ENCODE measurements at places on chromosomes 12 and 14. TPM values are rescaled to one million over a fixed set of nuclear protein-coding genes. Genes with fewer than 3 reads are reported as not detected.

GRCh38 chr12:100591979-100592378 is 18.5 kb downstream of the GAS2L3 start:
- DNase-seq, result no peak

GRCh38 chr12:116675339-116676107 is 62.3 kb downstream of the SPRING1 start:
- no peak for DNase-seq

DNA sequence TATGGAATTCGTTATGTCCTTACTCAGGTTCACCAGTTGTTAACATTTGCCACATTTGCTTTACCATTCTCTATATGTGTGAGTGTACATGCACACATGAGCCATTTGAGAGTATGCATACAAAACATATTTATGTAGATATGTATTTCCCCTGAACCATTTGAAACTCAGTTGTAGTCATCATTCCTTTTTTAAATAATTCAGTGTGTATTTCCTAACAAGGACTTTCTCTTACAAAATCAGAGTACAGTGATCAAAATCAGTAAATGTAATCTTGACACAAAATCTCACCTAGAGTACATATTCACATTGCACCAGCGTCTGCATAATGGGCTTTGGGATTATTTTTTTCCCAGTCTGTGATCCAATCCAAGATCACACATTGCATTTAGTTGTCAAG is 384.9 kb downstream of the DIO2 start:
- DNase-seq, result no peak

DNA sequence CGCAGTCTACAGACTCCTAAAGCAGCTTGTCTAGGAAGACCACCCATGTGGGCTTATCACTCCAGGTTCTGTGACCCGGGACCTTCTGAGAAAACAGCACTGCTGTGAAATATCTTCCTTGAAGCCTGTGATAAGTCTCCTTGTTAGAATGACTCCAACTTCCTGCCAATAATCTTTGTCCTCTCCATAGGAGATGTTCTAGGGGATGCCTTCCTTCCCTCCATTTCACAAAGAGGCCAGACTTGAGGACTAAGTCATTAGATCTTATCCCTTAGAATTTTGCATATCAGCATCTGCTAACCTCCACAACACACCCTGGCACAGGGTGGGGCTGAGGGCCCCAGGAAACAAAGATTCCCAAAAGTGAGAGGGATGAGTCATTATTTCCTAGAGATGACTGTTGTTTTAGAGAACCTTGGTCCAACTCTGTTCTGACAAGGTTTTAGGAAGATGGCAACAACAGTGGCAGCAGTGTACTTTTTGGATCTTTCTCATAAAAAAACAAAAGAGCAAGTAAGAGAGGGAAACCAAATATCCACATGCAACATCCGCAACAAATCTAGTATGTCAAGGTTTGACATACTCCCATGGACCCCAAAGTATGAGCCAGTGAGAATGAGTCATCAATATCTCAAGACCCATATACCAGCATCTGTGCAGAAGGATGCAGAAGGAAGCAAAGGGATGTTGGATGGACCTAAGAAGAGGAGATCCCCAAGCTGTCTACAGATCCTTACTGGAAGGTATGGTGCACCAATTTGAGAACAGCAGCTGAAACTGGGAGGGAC is 6.0 kb downstream of the LTB4R start:
- DNase-seq, result no peak

- DNase-seq, result no peak
These were observed 431.0 kb upstream of the TMPO start for GRCh38 chr12:98084391-98084790.

GRCh38 chr12:66387117-66387516 is 84.8 kb downstream of the HELB start:
- DNase-seq, result no peak

GRCh38 chr12:90572778-90573177 is 382.2 kb downstream of the CCER1 start:
- DNase-seq, result no peak

DNA sequence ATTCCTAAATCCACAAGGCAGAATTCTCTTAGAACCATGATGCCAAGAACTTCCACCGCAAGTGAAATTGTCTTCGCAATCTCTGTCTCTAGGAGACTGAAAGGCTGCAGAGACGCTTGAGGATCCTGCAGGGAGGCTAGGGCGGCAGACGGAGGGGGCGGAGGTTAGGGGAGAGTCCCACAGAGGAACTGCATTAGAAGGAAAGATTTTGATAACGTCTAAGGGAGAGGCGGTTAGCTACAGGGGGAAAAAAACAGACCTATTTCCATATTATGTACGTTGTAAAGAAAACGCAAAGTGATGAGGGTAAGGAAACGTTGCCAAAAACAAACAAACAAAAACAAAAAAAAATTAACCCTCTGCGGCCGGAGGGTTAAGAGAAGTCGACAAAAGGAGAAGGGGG is 595 bp downstream of the KLHL28 start:
- no peak for DNase-seq

DNA sequence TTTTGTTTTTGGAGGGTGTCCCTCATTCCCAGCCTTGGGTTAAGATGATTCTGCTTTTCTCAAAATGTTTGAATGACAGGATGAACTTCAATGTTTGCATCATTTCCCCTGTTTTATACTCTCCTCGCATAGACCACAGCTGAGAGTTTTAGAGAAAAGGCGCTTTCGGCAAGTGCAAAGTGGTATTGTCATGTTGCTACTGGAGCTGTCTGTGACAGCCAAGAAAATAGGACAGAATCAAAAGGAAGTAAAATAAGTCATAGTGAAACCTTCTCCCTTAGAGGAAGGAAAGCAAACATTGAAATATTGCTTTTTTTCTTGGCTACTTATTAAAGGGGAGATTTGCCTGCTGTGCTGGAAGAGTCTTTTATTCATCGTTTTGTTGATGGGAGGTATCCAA is 33.5 kb upstream of the ARHGAP5 start:
- no peak for DNase-seq

DNA sequence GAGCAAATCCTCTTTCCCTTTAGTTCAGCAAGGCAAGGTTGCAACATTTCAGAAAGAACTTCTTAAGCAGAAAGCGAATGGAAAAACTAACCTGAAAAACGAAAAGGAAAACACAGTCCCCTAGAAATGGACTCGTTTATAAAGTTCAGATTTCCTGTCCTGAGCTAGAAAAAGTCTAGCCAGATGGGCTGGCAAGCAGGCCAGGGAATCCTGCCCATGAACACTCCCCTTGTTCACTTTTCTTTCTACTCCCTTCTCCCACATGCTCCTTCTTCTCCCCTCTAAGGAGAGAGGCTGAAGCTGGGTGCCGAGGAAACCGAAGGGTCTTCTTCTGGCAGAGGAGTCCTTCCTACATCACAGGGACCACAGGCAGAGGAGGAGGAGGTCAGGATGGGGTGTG is 27.1 kb downstream of the LTBP2 start:
- DNase-seq, result no peak

- no peak for DNase-seq
These were observed 7.8 kb upstream of the EP400 start for GRCh38 chr12:131941987-131942341.

DNA sequence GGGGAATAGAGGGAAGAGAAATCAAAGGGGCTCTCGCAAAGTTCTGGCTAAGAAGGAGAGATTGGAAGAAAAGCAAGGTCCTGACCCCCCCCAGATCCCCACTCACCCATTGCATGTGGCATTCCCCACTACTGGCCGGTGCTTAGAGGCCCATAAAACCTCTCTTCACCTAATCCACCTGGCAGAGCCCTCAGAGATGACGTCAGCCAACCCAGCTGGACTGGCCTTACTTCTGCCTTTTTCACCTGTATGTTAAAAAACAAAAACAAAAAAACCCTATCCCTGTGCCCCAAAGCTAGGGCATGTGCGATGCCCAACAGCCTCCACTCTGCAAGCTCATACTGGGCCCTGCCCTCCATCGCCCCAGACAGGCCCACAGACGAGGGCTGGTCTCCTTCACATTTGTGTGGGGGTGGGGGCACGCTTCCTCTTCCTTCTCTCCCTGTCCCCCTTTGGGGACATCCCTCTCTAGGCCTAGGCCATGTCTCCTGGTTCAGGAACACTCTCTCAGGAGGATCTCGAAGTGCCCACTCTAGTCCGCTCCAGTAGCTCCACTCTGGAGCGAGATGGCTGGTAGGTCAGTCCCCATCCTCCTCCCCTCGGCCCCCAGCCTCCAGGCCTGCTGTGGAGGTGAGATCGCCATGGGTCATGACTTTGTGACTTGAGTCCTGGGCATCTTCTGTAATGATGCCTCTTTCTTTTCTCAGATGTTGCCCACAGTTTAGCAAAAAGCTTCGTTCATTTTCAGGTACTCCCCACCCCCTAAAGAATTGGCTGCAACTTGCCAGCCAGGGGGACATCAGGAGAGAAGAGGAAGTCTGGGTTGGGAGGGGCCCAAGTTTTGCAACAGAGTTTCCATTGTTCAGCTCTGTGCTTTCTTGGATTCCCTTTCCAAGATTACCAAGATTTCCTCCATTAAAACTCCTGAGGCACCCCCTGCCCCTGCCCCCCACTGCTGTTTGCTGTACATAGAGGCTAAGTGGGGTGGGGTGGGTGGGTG is 37.0 kb downstream of the FIGNL2 start:
- DNase-seq, result no peak

- no peak for DNase-seq
These were observed 165.7 kb downstream of the CAND1 start for GRCh38 chr12:67434671-67435370.

- DNase-seq, result no peak
These were observed 116.7 kb downstream of the CACNA1C start for GRCh38 chr12:2169489-2169888.

GRCh38 chr14:92937051-92937937 is 14.3 kb downstream of the CHGA start:
- no peak for DNase-seq

DNA sequence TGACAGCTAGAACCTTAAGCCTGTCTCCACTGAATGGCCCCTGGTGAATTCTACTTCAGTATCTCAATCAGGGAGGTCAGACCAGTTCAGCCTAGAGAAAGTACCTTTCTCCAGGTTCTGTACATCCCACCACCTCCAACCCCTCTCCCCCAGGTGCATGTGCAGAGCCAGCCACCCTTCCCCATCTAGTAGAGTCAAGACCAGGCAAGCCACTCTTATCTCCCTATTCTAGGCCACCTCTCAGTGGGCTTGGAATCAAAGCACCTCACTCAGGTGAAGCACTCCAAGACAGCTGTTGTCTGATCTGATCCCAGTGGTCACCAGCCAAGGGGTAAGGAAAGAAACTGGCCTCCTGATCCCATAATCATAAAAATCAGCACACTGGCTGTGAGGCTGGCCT is 340.9 kb downstream of the BCL11B start:
- no peak for DNase-seq

- no peak for DNase-seq
These were observed 6.1 kb upstream of the AAAS start for GRCh38 chr12:53327435-53328042.

- no peak for DNase-seq
These were observed 1.5 kb downstream of the MLH3 start for GRCh38 chr14:75049731-75050201.

GRCh38 chr14:90678846-90679362 is 137.3 kb downstream of the TTC7B start:
- DNase-seq, result no peak

DNA sequence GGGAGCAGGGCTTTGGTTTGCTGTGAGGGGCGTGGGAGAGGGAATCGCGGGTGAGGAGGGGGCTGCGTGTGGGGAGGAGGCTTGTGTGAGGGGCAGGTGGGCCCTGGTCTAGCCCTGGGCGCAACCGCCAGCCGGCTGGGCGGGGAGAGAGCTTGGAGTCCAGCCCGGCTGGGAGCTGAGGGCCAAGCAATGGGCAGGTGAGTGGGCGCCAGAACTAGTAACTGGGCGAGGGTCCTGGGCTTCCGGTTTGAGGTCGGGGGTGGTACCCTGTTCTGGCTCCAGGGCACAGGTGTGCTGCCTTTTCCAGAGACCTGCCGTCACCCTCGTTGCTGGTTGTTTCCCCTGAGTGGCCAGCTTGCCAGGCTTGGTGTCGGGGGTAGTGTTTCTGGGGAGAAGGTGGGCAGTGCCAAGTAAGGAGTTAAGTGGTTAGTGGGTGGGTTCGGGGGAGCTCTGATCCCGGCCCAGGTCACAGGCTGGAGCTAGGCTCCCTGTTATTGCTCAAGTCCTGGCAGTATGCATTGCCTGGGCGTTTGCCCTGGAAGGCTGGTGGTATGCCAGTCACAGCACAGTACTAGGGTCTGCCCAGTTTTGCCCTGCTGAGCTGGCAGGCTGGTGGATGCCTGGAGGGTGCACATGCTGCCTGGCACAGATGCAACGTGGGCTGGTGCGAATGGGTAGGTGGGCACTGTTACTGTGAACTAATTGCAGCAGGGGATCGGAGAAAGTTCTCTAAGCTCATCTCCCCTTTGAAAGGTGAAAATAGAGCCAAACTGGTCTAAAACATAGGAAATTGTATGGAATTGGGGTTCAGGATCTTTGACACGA is 683 bp downstream of the CIPC start:
- peak; percentile 41 for DNase-seq

GRCh38 chr14:91399868-91400640 is 17.6 kb downstream of the CCDC88C start:
- no peak for DNase-seq

DNA sequence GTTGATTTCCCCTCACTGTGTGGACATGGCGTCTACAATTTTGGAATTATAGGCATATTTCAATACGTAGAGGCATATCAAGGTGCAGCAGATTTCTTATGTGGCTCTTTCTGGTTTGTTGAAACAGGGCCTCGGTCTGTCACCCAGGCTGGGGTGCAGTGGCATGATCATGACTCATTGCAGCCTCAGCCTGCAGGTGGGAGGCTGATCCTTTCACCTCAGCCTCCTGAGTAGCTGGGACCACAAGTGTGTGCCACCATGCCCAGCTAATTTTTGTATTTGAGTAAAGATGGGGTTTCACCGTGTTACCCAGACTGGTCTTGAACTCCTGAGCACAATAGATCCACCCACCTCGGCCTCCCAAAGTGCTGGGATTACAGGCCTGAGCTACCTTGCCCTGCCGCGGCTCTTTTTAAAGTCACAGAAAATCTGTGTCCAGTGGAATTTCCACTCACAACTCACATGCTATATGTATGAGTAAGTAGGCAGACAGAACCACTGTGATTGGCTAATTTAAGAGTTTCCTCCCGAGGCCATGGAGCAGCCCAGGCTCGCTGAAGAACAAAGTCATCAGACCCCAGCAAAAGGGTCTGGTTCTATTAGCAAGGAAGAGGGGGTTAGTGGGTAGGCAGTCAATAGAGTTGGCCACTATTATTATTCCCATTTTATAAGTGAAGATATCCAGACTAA is 9.1 kb downstream of the GNG2 start:
- DNase-seq, result no peak

- DNase-seq, result peak; percentile 85
These were observed at the start of gene NID2 for GRCh38 chr14:52068615-52069306. NID2 (minus strand) TSS chr14:52069059; CDS start chr14:52068994, 65 bp downstream.

GRCh38 chr12:45200491-45201043 is 15.3 kb upstream of the ANO6 start:
- DNase-seq, result no peak

GRCh38 chr12:82357845-82358199 is 365 bp downstream of the CCDC59 start:
- DNase-seq, result no peak

GRCh38 chr12:25592725-25593495 is 39.8 kb upstream of the LMNTD1 start:
- no peak for DNase-seq

The SYNE3 gene
- total RNA-seq, result 71.0 TPM

The INHBE gene
- total RNA-seq, result not detected

The HEATR5A gene
- total RNA-seq, result 24.0 TPM

The SCN8A gene
- total RNA-seq, result 0.60 TPM

The LTBP2 gene
- total RNA-seq, result 79.8 TPM

The KRT74 gene
- total RNA-seq, result not detected

The HECTD1 gene
- total RNA-seq, result 225 TPM

The PSME1 gene
- total RNA-seq, result 96.9 TPM

The NACA gene
- total RNA-seq, result 949 TPM

The SYCP3 gene
- total RNA-seq, result not detected

The GNB3 gene
- total RNA-seq, result 0.84 TPM

The KRT75 gene
- not detected for total RNA-seq

The SLC10A1 gene
- not detected for total RNA-seq
